ENCODE measurements at places on chromosomes 3 and 15.

DNA sequence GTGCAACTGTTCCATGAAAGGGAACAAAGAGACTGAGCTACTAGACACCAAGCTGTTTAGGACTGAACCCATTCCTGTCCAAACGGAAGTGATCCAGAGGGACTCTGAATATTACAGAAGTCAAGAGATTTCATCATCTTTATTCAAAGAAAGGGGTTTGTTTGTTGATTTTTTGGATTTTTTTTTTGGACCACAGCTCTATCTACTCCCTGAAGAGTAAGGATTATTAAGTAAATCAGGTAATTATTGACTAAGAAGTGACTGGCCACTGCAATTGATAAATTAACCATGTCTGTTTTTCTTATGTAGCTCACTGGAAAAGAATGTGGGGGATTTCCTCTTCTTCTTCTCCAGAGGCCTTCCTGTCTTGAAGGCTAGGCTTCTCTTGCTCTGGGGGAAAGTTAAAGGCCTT lies 146.6 kb upstream of the TPM1 start:
- no peak for DNase-seq

DNA sequence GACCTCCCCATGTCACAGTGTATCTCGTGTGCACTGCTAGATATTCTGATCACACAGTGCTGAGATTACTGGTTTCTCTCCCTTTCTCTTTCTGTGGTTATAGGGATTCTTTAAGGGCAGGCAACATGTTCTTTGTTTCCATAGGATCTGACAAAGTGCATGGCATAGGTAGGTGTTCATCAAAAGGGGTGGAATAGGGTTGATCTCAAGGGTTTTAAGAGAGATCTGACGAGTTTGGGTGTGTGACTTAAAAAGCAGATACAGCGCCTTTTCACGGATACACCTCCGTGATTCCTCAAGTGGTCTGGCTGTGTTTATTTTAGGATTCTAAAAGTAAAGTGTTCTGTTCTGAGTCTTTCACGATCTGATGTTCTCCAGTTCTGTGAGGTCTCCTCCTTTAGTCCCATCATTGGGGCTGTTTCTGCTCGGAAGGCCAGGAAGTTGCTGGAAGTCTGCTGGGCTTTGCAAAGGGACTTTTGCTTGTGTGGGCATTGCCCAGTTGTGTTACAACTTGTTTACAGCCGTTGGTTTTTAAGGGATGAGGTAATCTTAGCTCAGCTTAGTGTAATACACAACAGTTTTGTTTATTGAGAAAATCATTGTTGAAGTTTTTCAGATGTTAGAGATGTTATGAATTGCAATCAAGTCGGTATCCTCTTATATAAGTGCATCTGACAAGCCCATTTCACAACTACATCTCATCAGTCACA lies 34.8 kb downstream of the IGF1R start:
- DNase-seq: no peak

DNA sequence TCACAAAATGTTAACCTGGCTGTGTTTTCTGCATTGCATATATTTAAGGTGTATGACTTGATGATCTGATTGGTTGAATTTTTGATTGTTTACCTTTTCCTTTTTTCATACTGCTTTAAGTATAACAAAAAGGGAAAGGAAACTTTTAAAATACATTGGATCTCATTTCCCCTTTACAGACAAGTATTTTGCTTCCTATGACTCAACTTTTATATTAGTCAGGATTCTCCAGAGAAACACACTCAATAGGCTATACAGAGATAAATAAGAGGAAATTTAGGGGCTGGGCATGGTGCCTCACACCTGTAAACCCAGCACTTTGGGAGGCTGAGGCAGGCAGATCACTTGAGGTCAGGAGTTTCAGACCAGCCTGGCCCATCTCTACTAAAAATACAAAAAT lies 205.8 kb downstream of the TJP1 start:
- no peak for DNase-seq

GRCh38 chr3:46089237-46090011 lies 62.1 kb upstream of the XCR1 start:
- DNase-seq: no peak

GRCh38 chr3:5126586-5126985 lies 4.5 kb downstream of the ARL8B start:
- DNase-seq: no peak

DNA sequence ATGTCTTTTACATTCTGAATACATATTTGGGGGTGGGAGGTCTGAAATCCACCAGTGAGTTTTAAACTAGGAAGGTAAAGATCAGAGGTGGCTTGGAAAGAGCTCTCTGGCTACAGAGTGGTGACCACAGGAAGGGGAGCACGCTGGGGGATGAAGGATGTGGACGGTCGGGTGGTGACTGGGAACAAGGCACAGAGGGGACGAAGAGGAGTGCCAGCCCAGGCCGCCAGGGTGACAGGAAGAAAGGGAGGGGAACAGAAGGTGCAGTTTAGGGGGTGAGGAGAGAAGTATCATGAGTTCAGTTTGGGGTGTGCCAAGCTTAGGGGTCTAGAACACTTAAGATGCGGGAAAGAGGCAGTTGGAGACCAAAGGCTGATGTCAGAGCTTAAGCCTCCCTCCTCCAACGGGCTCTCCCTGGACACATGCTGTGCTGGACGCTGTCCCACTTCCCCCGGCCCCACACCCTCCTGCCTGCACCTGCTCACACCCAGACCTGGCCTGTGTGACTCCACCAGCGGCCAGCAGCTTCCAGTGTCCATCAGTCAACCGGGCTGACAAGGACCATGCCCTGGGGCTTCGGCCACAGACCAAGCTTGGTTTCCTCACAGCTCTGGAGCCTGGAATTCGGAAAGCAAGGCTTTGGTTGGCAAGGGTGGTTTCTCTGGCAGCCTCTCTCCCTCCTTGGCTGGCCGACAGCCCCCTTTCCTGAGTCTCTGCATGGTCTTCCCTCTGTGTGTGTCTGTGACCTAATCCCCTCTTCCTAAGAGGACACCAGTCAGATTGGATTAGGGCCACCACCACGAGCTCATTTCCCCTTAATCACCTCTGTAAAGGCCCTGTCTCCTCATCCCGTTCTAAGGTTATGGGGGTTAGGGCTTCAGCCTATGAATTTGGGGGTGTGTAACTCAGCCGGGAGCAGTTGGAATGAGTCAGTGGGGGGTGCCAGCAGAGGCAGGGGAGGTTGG lies 120.4 kb upstream of the IQSEC1 start:
- no peak for DNase-seq

- DNase-seq: no peak
Observed at GRCh38 chr3:141326626-141327025, 41.7 kb upstream of the ZBTB38 start.

DNA sequence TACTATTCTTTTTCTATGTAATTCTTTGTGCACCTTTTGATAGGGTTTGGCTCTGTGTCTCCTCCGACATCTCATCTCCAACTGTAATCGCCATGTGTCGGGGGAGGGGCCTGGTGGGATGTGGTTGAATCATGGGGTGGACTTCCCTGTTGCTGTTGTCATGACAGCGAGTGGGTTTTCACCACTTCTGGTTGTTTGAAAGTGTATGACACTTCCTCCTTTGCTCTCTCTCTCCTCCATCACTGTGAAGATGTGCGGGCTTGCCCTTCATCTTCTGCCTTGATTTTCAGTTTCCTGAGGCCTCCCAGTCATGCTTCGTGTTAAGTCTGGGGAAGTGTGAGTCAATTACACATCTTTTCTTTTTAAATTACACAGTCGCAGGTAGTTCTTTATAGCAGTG lies 225.8 kb upstream of the DPPA4 start:
- peak; percentile 31 for DNase-seq

Data from activated naive CD4-positive, alpha-beta T cell treated with anti-CD3 and anti-CD28 coated beads, Interleukin-2, amount 50 U/mL, for 16 hours (primary cell).